ENCODE measurements at places on chromosomes 5 and 9. TPM values are rescaled to one million over a fixed set of nuclear protein-coding genes. Genes with fewer than 3 reads are reported as not detected.

TAF11L9 gene
- total RNA-seq, result not detected

ZDHHC11B gene
- not detected for total RNA-seq

- no peak overlapping the region for H3K4me3 ChIP-seq
- no peak for DNase-seq
Measured at GRCh38 chr5:151141535-151141934, 16.0 kb downstream of the ANXA6 start.

- no peak overlapping the region for H3K4me3 ChIP-seq
- H3K4me1 ChIP-seq, result no peaks in the 10 kb centered on the region
- no peaks in the 10 kb centered on the region for H3K27me3 ChIP-seq
- H3K27ac ChIP-seq, result no peak overlapping the region
Measured at GRCh38 chr9:73896061-73896460, 601.1 kb upstream of the RORB start.

DNA sequence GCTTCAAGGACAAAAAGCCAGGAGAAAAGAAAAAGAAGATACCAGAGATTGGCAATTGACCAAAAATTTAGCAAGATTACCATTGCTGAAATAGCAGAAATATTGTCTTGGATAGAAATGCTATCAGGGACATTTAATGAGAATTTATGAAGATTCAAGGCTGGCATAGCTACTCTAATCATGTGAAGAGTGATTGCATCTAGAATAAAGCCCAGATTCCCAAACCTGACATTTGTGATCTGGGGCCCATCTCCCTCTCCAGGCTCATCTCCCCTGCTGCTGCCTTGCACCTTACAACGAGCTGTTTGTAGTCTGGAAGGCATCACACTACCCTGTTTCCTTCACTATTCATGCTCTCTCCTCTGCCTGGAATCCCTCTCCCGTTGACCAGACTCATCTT is 114.5 kb downstream of the C9orf152 start:
- H3K36me3 ChIP-seq, result no peaks in the 10 kb centered on the region
- H3K27me3 ChIP-seq, result no peaks in the 10 kb centered on the region
- no peak overlapping the region for H3K27ac ChIP-seq
- DNase-seq, result no peak

GRCh38 chr9:114030364-114030763 is 47.7 kb downstream of the AMBP start:
- no peaks in the 10 kb centered on the region for H3K36me3 ChIP-seq
- no peak overlapping the region for H3K27ac ChIP-seq
- DNase-seq, result no peak

GRCh38 chr5:125103459-125103858 is 357.0 kb upstream of the ZNF608 start:
- no peaks in the 10 kb centered on the region for H3K27me3 ChIP-seq
- no peak overlapping the region for H3K27ac ChIP-seq
- no peak overlapping the region for H3K4me3 ChIP-seq
